GM13976 (cell line): ENCODE measurements at places on chromosomes 4 and X.

GRCh38 chr4:170388255-170388654, 298.5 kb upstream of the AADAT start:
- DNase-seq: no peak

DNA sequence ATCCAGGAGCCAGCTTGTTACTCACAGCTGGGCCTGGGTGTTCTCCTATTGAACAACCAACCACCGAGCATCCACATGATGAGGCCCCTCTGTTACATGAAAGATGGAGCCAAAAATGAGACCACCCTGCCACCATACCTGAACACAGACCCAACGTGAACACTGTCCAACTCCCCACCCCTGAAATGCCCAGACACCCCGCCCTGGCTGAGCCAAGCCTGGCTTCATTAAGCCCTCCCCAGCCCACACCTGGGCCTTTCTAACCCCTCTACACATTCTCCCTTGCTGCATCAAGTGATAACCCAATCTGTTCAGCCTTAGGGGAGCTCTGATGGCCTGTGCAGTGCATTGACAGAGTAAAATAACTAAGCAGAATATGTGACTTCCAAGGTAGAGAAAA, 80.7 kb downstream of the EVC start:
- DNase-seq: no peak

DNA sequence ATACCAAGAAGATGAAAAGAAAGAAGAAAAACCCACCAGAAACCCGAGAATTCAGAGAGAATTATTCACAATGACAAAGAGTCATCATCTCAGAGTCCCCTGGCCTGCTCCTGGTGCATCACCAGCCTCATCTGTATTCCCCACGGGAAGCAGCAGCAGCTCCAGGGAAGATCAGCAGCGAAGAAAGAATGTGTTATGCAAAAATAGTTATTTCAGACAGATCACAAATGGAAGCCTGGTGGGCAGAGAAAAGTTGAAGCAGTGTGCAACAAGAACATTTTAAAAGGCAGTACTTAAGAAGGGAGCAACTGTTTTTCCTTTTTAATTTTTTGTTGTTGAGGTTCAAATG, 189.2 kb downstream of the PPP3CA start:
- no peak for DNase-seq

GRCh38 chrX:153379971-153380581, 21.1 kb downstream of the PNMA6E start:
- no peak for DNase-seq

GRCh38 chr4:3729882-3730226, 36.3 kb upstream of the ADRA2C start:
- no peak for DNase-seq

- DNase-seq: no peak
These were observed 33.9 kb upstream of the SLC9A7 start for GRCh38 chrX:46792810-46793188.

DNA sequence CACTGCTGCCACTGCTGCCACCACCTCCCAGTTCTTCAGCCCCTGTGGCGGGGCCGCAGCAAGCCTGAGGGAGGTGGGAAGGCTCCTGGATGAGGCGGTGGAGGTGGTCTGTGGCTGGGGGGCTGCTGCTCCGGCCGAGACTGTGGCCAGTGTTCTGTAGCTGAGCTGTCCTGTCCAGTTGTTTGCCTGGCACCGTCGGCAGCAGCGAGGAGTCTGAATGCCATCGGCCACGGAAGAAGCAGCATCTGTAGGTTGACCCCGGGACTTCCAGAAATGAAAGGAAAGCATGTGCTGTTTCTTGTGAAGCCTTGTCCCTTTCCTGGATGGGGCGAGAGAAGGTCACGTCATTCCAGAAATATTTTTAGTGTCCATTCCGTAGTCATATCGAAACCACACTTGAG, 3.3 kb downstream of the C4orf54 start:
- DNase-seq: no peak

- no peak for DNase-seq
These were observed 713.6 kb downstream of the CCSER1 start for GRCh38 chr4:90840828-90841227.

GRCh38 chr4:187212446-187213080, 488.9 kb upstream of the FAT1 start:
- DNase-seq: no peak

- DNase-seq: peak; percentile 32
These were observed 28.2 kb downstream of the HTT-AS start for GRCh38 chr4:3046162-3046561.

GRCh38 chrX:21559417-21559816, 98.7 kb downstream of the KLHL34 start:
- DNase-seq: no peak

GRCh38 chr4:21768349-21769310, 179.9 kb downstream of the KCNIP4 start:
- DNase-seq: peak; percentile 5

DNA sequence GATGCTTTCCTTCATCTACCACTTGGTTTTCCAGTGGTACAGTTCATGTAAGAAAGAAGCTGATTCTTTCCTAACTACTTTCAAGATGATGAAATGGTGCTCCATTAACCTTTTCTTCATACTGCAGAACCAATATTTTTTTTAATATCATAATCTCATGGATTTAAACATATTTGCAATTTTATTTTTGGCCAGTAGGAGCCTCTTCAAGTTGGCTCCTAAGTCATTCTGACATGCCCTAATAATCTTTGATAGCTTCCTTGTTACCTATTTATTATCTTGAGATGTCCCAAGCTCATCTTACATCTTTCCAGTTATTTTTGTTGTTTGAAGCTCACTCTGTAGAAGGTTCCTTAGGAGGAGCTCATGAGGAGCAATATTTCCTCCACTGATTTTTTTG, 170.2 kb downstream of the APBB2 start:
- DNase-seq: no peak

DNA sequence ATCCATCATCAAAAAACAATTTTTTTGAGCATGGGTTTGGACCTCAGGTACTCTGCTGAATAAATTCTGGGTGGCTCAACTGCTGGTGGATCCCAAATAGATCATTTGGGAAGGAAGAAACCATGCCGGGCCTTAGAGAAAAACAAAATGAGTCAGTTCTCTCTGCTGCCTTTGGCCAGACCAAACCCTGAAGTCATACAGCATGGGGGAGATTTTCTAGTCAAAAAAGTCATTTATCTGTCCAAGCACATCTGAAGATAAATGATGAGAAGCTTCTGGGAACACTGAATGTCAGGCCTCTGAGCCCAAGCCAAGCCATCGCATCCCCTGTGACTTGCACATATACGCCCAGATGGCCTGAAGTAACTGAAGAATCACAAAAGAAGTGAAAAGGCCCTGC, 261.4 kb downstream of the DHX15 start:
- DNase-seq: no peak

- DNase-seq: no peak
These were observed 3.6 kb downstream of the GTPBP6 start for GRCh38 chrX:314781-315595.

GRCh38 chrX:138067415-138067814, 501.5 kb downstream of the ZIC3 start:
- no peak for DNase-seq
